ENCODE measurements at places on chromosomes 2 and 18. TPM values are rescaled to one million over a fixed set of nuclear protein-coding genes. Genes with fewer than 3 reads are reported as not detected.

- H3K36me3 ChIP-seq, result no peaks in the 10 kb centered on the region
- no peaks in the 10 kb centered on the region for H3K27me3 ChIP-seq
- no peak overlapping the region for H3K4me3 ChIP-seq
- DNase-seq, result no peak
- H3K4me1 ChIP-seq, result peaks cover 4% of the 10 kb centered on the region
- no peak overlapping the region for H3K27ac ChIP-seq
Observed at GRCh38 chr2:232395586-232395985, 11.1 kb upstream of the ALPG start.

GRCh38 chr18:37516361-37516853 is 49.2 kb downstream of the CELF4 start:
- no peaks in the 10 kb centered on the region for H3K36me3 ChIP-seq
- no peak overlapping the region for H3K4me3 ChIP-seq
- DNase-seq, result no peak
- H3K27ac ChIP-seq, result no peak overlapping the region

GRCh38 chr2:27702302-27702701 is 38.6 kb downstream of the SLC4A1AP start:
- no peak overlapping the region for H3K4me3 ChIP-seq
- H3K27me3 ChIP-seq, result no peaks in the 10 kb centered on the region
- no peak overlapping the region for H3K27ac ChIP-seq
- H3K4me1 ChIP-seq, result peaks cover 36% of the 10 kb centered on the region
- no peaks in the 10 kb centered on the region for H3K36me3 ChIP-seq
- no peak for DNase-seq

- no peak for DNase-seq
- no peak overlapping the region for H3K27ac ChIP-seq
- no peaks in the 10 kb centered on the region for H3K36me3 ChIP-seq
- no peak overlapping the region for H3K4me3 ChIP-seq
- H3K27me3 ChIP-seq, result no peaks in the 10 kb centered on the region
- no peaks in the 10 kb centered on the region for H3K4me1 ChIP-seq
Observed at GRCh38 chr2:41431756-41432155, 616.1 kb upstream of the PKDCC start.

DNA sequence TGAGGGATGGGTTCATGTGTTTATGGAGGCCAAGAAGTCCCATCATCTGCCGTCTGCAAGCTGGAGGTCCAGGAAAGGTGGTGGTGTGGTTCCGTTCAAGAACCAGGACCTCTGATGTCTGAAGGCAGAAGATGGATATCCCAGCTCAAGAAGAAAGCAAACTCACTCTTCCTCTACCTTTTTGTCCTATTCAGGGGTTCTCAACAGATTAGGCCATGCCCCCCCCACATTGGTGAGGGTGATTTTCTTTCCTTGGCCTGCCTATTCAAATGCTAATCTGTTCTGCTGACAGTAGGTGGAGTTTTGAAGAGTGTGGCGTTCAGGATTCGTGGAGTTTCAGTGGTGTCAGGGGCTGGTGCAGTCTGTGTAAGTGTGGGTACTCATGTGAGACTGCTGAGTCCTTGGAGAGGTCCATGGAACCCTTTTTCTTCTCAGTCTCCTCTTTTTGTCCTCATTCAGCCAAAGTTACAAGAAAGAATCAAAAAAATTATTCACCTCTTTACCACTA is 5.9 kb downstream of the MSL3B start:
- DNase-seq, result no peak
- no peaks in the 10 kb centered on the region for H3K27me3 ChIP-seq

DNA sequence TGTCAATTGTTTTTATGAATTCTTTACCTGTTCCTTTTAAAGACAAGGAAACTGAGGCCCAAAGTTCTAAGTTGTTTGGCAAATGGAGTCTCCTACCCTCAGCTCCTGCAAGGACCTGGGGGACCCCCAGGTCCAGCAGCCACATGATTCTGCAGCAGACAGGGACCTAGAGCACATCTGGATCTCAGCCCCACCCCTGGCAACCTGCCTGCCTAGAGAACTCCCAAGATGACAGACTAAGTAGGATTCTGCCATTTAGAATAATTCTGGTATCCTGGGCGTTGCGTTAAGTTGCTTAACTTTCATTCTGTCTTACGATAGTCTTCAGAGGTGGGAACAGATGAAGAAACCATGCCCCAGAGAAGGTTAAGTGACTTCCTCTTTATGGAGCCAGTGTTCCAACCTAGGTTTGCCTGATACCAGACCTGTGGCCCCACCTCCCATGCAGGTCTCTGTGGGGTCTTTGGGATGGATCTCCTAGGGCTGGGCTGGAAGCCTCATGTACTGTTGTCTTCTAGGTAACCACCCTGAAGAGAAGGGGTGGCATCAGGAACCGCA is 5.6 kb upstream of the CENPA start:
- H3K27ac ChIP-seq, result no peak overlapping the region
- DNase-seq, result no peak
- no peaks in the 10 kb centered on the region for H3K27me3 ChIP-seq
- peaks cover 5% of the 10 kb centered on the region for H3K4me1 ChIP-seq
- no peak overlapping the region for H3K4me3 ChIP-seq

GRCh38 chr2:18820966-18821365 is 231.6 kb upstream of the NT5C1B start:
- no peaks in the 10 kb centered on the region for H3K27me3 ChIP-seq
- no peaks in the 10 kb centered on the region for H3K36me3 ChIP-seq
- no peak overlapping the region for H3K27ac ChIP-seq
- DNase-seq, result no peak
- no peaks in the 10 kb centered on the region for H3K4me1 ChIP-seq

GRCh38 chr18:10417664-10418063 is 36.8 kb upstream of the APCDD1 start:
- no peaks in the 10 kb centered on the region for H3K4me1 ChIP-seq
- H3K27ac ChIP-seq, result no peak overlapping the region
- no peak overlapping the region for H3K4me3 ChIP-seq

VAPA gene
- 394 TPM for total RNA-seq

NETO1 gene
- not detected for total RNA-seq

MCM6 gene
- total RNA-seq, result 26.6 TPM

MYO3B gene
- not detected for total RNA-seq
